ENCODE measurements at places on chromosomes 11 and 22.
A peak's percentile ranks its signal among the peaks of the same experiment; 100 is the strongest.

GRCh38 chr22:41237707-41238569, 2.8 kb downstream of the CHADL start:
- no peak for DNase-seq

GRCh38 chr11:80441821-80442220, 1001.0 kb upstream of the TENM4 start:
- DNase-seq = no peak

DNA sequence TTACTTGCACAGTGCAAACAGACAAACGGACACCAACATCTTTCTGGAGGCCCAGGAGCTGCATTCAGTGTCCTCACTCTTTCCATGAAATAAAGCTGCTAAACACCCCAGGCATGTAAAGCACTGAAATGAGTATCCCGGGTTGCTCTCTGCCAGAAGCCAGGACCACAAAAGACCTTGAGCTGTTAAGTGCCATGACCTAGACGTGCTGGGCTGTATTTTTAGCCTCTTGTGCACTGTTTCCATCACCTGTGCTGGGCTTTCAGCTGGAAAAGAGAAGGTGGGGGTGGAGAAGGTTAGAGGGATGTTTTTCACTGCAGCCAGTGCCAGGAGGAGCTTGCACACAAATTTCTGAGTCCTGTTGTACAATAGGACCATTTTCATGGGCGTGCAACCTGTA, 3.4 kb upstream of the KREMEN1 start:
- DNase-seq = no peak

- DNase-seq = no peak
Observed at GRCh38 chr11:60336767-60337391, 9.8 kb downstream of the MS4A6E start.

DNA sequence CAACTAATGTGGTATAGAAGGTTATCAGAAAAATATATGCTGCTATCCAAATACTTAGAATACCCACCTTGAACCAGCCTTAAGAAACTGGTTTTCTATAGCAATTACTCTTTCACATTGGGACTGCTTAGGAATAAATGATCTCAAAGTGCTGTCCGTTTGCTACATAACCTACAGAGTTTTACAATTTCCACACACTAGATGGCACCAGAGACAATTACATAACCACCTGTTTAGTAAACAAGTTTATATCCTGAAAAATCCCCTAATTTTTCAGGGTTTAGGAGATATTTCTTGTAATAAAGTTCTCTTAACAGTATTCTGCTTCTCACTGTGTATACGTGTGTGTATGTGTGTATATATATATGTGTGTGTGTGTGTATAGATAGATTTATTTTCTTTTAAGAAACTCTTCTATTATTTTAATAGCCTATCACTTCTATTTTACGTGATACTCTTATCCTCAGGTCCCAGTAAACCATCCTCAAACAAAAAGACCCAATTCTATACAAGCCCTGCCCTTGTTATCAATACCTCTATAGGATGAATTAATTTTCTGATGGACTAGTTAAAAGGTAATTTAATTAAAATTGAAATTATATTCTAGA, 6.7 kb upstream of the OR5I1 start:
- DNase-seq = peak; percentile 9

GRCh38 chr11:68430801-68431200, 29.8 kb upstream of the PPP6R3 start:
- DNase-seq = no peak

DNA sequence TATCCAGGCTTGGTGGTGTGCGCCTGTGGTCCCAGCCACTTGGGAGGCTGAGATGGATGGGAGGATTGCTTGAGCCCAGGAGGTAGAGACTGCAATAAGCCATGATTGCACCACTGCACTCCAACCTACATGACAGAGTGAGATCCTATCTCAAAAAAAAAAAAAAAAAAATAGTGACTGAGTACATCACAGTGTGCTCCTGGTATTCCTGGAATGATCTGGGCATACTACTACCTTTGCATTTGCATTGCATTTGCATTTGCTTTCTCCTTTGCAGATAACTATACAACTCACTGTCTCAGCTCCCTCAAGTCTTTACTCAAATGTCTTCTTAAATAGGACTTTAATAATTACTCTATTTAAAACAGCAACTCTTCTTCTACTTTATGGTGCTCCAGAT, 51.8 kb downstream of the DLG2 start:
- no peak for DNase-seq

- no peak for DNase-seq
Observed at GRCh38 chr11:79535606-79536005, 94.8 kb upstream of the TENM4 start.

DNA sequence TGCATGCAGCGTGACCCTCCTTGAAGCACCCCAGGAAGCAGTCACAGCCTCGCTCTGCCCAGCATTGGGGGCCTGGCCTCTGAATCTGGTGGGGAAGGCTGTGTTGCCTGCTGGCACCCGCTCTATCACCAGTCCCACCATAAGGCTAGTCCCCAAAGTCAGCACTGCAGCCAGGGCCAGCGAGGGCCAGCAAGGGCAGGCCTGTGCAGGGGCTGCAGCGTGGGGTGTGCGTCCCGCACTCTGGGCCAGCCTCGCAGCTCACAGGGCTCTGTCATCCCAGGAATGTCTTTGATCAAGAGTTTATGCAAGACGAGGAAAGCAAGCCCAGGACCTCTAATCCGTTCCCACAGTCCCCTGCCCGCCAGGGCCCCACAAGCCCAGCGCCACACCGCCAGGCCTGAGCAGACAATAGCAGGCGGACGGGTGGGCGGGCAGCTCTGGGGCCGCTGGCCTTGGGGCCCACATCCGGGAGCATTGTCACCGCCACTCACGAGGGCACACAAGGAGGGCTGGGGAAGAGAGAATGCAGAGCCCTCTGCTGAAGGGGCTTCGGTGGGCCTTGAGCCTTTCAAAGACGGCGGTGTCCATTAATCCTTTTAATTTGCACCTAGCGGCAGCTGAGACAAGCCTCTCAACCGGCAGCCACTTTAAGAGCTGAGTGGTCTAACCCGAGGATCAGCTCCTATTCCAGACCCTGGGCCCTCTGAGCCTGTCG, 17.1 kb downstream of the LTO1 start:
- no peak for DNase-seq

- DNase-seq = peak; percentile 50
Observed at GRCh38 chr11:103202048-103202651, 92.9 kb downstream of the DYNC2H1 start.

- DNase-seq = no peak
Observed at GRCh38 chr11:1964348-1964747, 17.2 kb downstream of the MRPL23 start.

DNA sequence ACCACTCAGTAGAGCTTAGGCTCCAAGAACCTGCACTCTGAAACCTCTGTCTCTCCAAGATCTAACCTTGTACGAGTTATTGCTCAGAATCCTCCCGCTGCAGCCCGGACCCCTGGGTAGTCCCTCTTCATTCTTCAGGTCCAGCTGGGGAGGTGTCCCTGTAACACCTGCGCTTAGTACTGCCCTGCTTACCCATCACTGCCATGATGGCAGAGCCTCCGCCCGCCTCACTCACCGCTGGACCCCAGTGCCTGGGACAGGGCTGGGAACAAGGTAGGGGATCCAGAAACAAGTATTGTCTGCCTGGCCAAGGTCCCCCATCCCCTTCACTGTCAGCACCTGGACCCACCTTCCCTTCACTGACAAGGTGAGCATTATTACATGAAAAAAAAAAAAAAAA, 50.3 kb downstream of the THAP12 start:
- no peak for DNase-seq

GRCh38 chr22:19691721-19692341, 22.5 kb upstream of the SEPTIN5 start:
- no peak for DNase-seq

- no peak for DNase-seq
Observed at GRCh38 chr11:131038597-131038996, 122.3 kb upstream of the SNX19 start.

Measured in glomerular endothelial cell (primary cell).